Fibroblast of skin of left biceps (primary cell): ENCODE measurements at places on chromosomes 3 and 15.

DNA sequence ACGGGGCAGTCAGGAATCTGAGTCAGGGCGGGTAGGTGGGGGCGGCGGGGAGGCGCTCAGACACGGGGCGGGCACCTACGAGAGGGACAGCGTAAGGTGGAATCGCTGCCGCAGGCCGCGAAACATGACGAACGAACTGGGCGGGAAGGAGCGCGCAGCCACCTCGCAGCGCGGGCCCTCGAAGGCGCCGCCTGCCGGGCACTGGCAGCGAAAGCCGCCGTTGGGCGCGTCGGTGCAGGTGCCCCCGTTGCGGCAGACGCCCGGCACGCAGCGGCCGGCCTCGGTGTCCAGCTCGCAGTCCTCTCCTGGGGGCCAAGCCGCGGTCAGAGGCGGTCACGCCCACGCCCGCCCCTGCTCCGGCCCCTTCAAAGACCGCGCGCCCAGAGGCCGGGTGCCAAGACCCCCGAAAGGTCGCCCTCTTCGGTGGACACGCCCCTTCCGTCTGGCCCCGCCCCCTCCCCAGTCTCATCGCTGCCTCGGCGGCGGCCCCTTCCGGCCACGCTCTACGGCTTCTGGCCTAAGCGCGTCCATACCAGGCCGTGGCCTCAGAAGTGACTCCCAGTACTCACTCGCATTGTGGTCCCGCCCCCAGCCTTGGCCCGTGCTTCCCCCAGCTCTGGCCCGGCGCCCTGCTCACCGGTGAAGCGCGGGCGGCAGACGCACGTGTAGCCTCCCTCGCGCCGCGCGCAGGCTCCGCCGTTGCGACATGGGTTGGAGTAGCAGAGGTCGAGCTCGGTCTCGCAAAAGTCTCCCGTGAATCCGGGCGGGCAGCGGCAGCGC, 6.4 kb downstream of the CELSR3 start:
- DNase-seq = no peak

GRCh38 chr3:137766876-137767537, 2.9 kb downstream of the SOX14 start:
- no peak for DNase-seq

DNA sequence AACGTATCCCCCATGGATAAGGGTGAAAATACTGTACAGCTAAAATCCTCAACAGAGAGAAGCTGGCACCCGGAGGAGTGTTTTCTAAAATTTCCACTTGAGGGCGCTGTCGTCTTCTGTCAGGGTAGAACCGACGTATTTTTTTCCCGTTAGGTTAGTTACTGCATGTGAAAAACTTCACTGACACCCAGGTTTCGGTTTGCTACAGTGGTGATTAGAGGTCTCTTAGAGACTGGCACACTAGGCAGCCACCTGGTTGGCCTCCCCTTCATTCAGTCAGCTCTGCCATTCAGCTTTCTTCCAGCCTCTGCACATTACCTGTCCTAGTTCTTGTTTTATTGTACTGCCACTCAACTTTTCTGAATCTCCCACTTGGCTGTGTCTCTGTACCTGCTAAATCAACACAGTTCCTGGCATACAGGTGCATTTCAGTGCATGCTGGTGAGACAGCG, 18.4 kb downstream of the CCK start:
- no peak for DNase-seq

- no peak for DNase-seq
These were observed 617.6 kb upstream of the ZNF717 start for GRCh38 chr3:76402926-76403325.

GRCh38 chr3:53881691-53882593, at the start of gene ACTR8:
Gene ACTR8, minus strand, starts transcription at chr3:53882152. Its CDS starts 51 bp downstream, at chr3:53882101.
- DNase-seq = peak; percentile 54

DNA sequence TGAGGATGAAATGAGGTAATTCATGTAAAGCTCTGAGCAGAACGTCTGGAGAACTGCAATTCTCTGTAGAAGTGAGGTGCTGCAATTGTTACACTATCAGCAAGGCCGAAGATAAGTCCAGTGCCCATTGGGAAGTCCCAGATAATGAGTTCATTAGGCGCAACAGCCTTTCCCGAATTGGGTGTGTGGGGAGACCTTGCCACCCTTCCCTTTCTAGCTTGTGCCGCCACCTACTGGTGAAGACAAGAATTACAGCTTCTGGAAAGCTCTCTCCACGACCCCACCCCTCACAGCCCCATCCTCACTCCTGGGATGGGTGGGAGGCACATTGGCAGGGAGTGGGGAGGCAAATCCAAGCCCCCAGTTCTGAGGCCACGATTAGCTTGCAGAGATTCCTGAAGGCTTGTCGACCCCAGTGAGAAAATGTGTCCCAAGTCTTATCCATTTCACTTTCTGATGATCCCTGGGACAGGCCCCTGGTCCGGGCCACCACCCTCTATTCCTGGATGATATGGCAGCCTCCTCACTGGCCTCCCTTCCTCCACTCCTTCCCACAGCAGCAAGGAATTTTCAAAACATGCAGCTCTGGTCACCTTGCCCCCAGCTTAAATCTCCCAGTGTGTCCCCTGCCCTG, 36.4 kb downstream of the FAM3D start:
- DNase-seq = peak; percentile 30
